Body of pancreas (tissue), 4 donors: ENCODE measurements at places on chromosomes 7 and 10. TPM values are rescaled to one million over a fixed set of nuclear protein-coding genes. Genes with fewer than 3 reads are reported as not detected.

EFCAB10 gene
- total RNA-seq: not detected

DNA sequence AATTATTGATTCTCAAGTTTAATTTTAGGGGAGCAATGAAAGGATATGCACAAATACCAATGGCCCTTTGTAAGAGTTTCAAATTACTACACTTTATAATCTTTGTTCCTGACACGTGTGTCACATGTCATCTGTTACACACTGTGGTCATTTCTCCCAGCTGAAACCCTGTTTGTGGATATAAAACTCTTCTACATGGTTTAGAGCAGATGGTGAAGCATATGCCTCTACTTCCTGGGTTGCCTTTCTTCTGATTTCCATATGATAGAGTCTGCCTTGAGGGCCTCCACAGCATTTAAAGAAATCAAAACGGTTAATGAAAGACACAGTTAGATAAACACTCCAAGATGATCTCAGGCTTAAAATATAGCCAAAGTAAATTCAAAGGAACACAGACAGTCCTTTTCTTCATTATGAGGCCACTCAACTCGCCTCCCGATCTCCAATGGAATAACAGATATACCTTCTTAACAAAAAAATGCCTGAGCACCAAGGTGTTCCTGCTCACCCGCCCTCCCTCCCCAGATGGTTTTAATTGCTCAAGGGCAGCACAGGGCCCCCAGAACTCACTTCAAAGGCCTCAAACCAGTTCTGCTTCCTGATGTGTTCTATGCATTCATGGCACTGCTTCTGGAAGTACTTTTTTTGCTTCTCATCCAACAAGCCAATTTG is 75.0 kb downstream of the CPVL start:
- no peak for DNase-seq
- no peak overlapping the region for H3K27ac ChIP-seq
- H3K27me3 ChIP-seq: no peaks in the 10 kb centered on the region
- H3K4me3 ChIP-seq: no peak overlapping the region
- no peaks in the 10 kb centered on the region for H3K36me3 ChIP-seq
- H3K4me1 ChIP-seq: no peaks in the 10 kb centered on the region

TMEM229A gene
- total RNA-seq: not detected

- peaks cover 21% of the 10 kb centered on the region for H3K4me1 ChIP-seq
- no peak for DNase-seq
- H3K27me3 ChIP-seq: no peaks in the 10 kb centered on the region
- no peak overlapping the region for H3K27ac ChIP-seq
- H3K36me3 ChIP-seq: no peaks in the 10 kb centered on the region
Observed at GRCh38 chr7:5491251-5492019, 67.8 kb upstream of the TNRC18 start.

GRCh38 chr10:83533290-83533689 is 606.0 kb upstream of the GHITM start:
- no peaks in the 10 kb centered on the region for H3K36me3 ChIP-seq
- H3K27ac ChIP-seq: no peak overlapping the region
- DNase-seq: no peak
- H3K4me1 ChIP-seq: no peaks in the 10 kb centered on the region
- no peak overlapping the region for H3K4me3 ChIP-seq

ASB10 gene
- total RNA-seq: not detected

GRCh38 chr10:73814896-73815718 is 3.7 kb upstream of the NDST2 start:
- no peak overlapping the region for H3K4me3 ChIP-seq
- peaks cover 21% of the 10 kb centered on the region for H3K4me1 ChIP-seq
- H3K36me3 ChIP-seq: no peaks in the 10 kb centered on the region

DNA sequence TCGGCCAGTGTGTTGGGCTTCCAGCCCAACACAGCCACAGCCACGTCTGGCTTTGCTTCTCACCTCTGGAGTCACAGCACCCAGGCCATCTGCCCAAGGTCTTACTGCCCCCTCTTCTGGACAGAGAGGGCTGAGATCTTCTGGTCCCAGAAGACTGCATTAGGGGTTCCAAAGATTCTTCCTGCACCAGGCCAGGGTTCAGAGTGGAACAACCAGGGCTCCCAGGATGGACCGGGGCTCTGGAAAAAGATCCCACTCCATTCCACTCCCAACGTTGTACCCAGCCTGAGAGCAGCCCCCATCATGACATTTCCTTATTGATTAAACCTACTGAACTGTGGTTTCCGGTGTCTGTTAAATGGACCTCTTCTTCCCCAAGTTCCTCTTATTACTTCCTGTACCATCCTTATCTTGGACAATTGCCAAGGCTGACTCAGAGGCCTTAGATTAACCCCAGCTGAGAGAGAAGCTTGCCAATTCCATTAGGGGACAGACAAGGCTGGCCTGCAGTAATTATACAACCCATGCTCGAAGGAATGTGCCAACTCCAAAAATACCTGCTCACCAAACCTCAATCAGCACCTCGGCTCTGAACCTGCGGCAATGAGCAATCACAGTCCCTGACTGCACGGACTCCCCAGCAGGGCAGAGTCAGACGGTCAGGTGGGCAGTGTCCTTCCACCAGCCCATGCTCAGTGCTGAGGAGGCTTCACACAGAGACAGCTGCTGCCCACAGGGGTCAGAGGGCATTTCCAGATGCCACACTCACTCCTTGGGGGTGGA is 47.9 kb upstream of the NPFFR1 start:
- peak overlapping the region; percentile 72 for H3K27ac ChIP-seq
- H3K27me3 ChIP-seq: no peaks in the 10 kb centered on the region
- H3K4me1 ChIP-seq: peaks cover 21% of the 10 kb centered on the region
- peak; percentile 75 for DNase-seq
- no peak overlapping the region for H3K4me3 ChIP-seq
- H3K36me3 ChIP-seq: no peaks in the 10 kb centered on the region

OR2A42 gene
- not detected for total RNA-seq

DNA sequence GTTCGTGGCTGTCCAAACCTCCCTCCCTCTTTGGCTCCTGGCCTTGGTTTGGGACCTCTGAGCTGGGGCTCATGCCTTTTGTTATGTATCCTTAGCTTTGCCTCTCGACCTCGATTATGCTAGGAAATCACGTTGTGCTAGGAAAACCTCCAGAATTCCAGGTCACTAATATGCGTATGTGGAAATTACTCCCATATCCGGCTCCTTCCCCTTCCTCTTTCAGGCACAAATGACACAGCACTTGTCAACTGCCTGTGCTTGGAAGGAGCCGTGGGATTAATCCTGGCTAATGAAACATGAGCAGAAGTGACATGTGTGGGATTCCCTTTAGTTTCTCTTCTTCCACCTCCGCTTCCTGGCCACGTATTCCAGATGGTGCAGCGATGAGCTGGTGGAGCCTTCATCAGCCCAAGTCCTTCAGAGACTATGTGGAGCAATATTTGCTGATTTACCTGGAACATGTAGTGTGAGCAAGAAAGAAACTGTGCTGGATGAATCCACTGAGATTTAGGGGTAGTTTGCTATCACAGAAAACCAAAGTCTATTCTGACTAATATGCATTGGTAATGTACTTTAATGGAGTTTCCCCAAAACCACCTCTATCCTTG is 149.2 kb downstream of the REEP3 start:
- H3K36me3 ChIP-seq: no peaks in the 10 kb centered on the region
- peaks cover 9% of the 10 kb centered on the region for H3K4me1 ChIP-seq
- H3K27ac ChIP-seq: no peak overlapping the region
- no peak for DNase-seq
- no peaks in the 10 kb centered on the region for H3K27me3 ChIP-seq
